ENCODE measurements at places on chromosomes 12 and 14.

GRCh38 chr12:47021298-47021697 is 58.1 kb upstream of the PCED1B start:
- DNase-seq, result peak; percentile 48

GRCh38 chr12:114812384-114812783 is 128.4 kb upstream of the TBX3 start:
- DNase-seq, result no peak

- no peak for DNase-seq
Observed at GRCh38 chr12:106455111-106455510, 97.6 kb downstream of the POLR3B start.

- DNase-seq, result no peak
Observed at GRCh38 chr12:52828156-52828555, 6.0 kb downstream of the KRT79 start.

GRCh38 chr12:107558141-107558815 is 127.3 kb upstream of the PWP1 start:
- DNase-seq, result no peak

DNA sequence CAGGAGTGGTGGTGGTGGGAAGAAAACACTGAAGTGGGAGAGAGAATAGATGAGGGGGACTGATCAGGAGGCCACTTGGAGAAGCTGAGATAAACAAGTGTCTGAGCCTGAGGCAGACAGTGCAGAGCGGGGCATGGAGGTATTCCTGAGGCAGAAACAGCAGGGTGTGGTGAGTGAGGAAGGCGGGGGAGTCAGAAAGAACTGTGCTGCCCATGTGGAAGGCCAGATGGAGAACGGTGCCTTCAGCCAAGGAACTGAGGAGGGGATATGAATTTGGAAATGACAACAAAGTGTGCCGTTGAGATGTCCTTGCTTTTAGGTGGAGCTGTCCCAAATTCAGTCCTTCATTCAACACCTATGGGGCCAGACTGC is 13.7 kb downstream of the APPL2 start:
- DNase-seq, result no peak

- DNase-seq, result no peak
Observed at GRCh38 chr14:75238756-75239455, 39.7 kb upstream of the FOS start.

DNA sequence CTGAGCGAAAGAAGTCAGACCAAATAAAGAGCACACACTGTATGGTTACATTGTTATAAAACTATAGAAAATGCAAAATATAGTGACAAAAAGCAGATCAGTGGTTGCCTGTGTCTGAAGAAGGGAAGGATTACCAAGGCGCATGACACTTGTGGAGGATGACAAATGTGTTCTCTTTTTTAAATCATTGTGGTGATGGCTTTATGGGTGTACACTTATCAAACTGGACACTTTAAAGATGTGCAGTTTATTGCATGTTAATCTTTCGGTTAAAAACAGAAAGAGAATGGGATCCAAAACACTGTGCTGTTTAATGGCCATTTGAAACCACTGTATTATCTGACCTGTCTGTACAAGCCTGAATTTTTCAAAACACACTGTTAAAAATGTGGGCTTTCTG is 8.8 kb upstream of the CDK17 start:
- DNase-seq, result no peak

DNA sequence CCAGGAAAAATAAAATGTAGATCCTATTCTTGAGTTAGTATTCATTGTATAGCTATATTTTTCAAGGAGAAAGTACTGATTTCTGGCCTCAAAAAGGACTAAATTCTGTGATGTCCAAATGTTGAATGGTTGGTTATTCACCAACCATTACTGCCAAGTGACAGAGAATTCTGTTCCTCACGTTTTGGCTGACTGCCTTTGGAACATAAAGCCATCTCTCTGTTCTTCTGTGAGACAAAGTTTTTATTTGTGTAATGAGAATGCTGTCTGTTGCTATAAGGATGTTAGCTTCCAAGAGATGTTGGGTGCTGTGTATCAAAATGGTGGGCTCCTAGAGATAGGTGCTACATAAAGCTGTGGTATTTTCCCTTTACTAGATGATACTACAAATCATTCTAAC is 9.3 kb downstream of the ZNF410 start:
- no peak for DNase-seq

DNA sequence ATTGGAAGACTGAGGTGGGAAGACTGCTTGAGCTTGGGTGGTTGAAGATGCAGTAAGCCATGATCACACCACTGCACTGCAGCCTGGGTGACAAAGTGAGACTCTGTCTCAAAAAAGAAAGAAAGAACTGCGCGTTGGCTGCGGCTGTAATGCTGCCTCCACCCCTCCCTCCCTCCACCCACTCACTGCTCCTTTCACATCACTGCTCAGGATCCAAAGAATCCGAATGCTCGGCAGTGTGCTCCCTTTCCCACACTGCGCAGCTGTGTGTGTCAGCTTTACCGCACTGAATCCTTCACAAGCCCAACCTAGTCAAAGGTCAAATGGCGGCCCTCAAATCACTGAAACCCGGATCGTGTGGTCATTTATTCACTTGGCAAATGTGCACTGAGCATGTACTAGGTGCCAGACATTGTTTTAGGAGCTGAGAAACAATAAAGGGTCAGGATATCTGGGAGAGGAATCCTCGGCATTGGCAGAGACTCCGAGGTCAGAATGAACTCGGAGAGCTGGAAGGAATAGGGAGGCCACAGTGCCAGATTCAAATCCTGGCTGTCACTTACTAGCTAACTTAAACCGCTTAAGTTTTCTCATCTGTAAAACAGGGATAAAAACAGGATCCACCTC is 11.5 kb upstream of the TDRD9 start:
- no peak for DNase-seq

GRCh38 chr12:112381406-112381882 is 787 bp downstream of the HECTD4 start:
- DNase-seq, result peak; percentile 25

GRCh38 chr12:97573901-97574300 is 111.3 kb downstream of the RMST start:
- DNase-seq, result no peak

DNA sequence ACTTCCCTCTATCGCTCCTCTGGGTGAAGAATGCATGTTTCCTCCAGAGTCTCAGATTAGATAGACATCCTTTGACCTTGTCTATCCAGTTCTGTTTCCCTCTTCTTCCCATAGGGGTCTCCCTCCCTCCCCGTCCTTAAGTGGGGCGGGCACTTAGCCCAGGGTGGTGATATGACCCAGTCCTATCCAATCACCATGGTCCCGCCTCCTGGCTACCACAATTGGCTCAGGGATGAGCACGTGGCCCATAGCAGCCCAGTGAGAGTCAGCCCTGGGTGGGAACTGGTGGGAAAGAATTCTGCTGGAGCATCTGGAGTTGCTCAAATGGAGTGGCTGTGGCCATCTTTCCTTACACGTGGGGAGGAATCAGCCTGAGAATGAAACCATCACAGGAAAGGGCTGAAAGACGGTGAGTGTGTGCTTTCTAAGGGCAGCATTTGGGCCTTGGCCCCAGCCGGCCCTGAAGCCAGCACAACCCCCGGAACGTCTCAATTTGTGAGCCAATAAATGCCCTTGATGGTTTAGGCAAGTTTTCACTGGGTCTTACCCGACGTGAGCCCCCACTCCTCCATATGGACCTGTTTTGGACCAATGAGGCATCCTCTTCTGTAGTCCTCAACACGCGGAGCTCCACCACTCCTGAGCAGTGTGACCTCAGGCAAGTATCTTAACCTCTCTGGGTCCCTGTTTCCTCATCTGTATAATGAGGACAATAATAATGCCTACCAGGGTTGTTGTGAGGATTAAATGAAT is 14.4 kb upstream of the MLXIP start:
- DNase-seq, result no peak

GRCh38 chr14:59510966-59511365 is 26.6 kb downstream of the JKAMP start:
- no peak for DNase-seq

GRCh38 chr14:64676410-64677008 is 27.7 kb upstream of the PLEKHG3 start:
- DNase-seq, result no peak
